Spinal cord (tissue), 10 donors: ENCODE measurements at places on chromosomes 1 and 21. TPM values are rescaled to one million over a fixed set of nuclear protein-coding genes. Genes with fewer than 3 reads are reported as not detected.

DNA sequence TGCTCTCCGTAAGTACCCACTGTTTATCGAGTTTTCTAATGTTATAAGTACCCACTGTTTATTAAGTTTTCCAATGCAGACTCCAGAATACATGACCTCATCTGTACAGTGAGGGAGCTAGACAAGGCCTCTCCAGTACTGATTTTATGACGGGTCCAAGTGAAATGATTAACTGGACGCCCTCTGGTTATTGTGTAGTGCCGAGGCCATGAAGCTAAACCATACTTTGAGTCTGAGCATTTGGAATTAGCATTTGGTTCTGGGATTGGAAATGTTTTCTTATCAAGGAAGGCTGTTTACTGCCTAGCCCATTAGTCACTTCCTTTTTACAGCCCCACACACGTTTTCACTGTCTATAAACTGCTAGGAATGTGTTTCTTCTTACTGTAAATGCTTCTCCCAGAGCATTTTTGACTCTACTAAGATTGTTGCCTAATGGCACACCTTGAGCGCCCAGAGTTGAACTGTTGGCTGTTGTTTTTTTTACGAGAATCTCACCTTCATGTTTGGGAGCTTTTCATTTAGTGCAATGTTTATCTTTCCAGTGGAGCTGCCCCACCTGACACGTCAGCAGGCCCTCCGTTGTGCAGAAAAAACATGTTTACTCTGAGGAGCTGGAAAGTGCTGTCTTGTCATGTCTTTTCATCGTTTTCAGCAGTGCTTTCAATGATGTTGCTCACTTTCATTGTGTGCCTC, 26.9 kb downstream of the SPATA46 start:
- no peak overlapping the region for H3K27ac ChIP-seq
- DNase-seq, result no peak
- H3K4me1 ChIP-seq, result peaks cover 8% of the 10 kb centered on the region
- H3K4me3 ChIP-seq, result no peak overlapping the region
- H3K36me3 ChIP-seq, result peaks cover 2% of the 10 kb centered on the region
- H3K27me3 ChIP-seq, result no peaks in the 10 kb centered on the region

DNA sequence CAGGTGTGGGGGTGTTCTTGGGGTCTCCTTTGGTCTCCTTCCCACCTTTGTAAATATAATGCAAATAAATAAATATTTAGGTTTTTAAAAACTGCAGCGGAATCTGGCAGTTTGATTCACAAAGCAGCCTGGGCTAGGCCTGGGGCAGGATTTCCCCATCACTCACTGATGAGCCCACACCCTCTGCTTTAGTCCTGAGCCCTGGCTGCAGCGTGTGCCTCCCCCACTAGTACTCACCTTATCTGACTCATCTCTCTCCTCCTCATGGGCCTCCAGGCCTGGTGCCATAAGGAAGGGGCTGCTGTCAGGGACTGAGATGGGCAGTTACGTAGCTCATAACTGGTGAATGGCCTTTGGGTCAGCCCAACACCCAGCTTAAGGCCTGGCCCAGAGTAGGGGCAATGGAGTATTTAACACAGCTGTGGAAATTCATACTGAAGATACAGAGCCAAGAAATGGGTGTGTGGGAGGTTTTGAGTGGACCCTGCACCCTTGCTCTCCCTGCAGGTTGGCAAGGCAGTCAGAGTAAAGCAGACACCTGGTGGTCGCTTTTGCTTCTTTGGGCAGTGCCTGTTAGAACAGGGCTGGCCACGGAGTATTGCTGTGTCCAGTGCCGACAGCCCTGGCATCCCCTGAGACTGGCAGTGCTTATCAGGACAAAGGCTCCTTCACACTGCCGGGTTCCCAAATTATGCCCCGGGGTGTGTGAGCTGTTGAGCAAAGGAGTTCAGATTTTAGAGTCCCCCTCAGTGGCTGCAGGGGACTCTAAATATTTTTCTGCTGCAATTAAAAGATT, 39.7 kb downstream of the AZIN2 start:
- H3K36me3 ChIP-seq, result peaks cover 21% of the 10 kb centered on the region
- H3K27me3 ChIP-seq, result no peaks in the 10 kb centered on the region
- H3K4me3 ChIP-seq, result no peak overlapping the region
- no peak for DNase-seq
- no peaks in the 10 kb centered on the region for H3K4me1 ChIP-seq

DNA sequence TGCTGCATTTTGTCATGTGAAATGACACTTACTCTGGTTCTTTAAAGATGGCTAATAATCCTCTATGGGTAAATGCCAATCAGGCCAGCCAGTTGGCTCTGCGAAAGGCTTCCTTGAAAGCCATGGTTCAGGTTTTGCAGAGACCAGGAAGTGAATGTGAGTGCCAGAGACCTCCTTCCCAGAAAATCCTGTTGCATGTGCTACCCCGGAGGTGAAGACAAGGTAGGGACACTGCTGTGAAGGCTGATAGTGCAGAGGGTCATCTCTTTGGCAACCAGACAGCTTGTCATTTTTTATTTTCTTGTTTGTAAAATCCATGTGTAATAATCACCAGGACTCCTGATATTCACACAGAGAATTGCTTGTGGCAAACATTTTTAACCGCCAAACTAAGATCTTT, 18.7 kb downstream of the LRRC8D start:
- H3K4me1 ChIP-seq, result peaks cover 23% of the 10 kb centered on the region
- no peak overlapping the region for H3K4me3 ChIP-seq
- H3K36me3 ChIP-seq, result peaks cover 6% of the 10 kb centered on the region
- no peak overlapping the region for H3K27ac ChIP-seq
- DNase-seq, result no peak

DNA sequence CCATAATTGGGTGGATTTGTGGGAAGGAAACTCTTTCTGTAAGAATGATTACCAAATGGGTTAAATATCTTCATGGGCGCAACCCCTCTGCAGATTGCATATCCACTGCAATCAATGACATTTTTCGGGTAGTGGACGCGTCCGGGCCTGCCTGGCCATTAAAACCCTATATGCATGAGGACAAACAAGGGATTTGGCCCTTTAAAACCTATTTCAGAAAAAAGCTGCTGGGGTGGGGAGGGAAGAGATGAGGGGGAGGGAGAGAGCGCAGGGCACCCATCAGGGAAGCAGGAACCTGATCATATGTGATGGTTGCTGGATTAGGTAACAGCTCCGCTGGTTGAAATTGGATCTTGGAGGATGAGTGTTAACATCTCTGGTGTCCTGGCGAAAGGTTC, 228.8 kb downstream of the PBX1 start:
- H3K36me3 ChIP-seq, result peaks cover 6% of the 10 kb centered on the region
- peaks cover 3% of the 10 kb centered on the region for H3K27me3 ChIP-seq
- DNase-seq, result no peak
- no peak overlapping the region for H3K4me3 ChIP-seq
- no peak overlapping the region for H3K27ac ChIP-seq

DNA sequence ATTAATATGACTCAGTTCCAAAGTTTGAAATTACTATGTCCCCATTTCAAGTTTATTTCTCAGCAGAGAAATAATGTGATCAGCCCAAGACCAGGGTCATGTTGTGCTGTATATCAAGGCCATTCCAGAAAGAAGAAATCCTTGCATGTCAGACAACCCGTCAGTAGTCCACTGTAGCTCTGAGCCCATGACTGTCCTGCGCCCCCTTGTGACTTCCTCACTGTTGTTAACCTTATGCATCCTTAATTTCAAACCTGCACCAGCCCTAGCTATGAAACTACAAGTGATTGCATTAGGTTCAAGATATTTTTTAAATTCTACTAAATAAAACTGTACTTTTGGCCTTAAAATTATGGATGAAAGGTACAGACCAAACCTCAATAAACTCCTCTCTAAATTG, 133.0 kb downstream of the LRRC7 start:
- no peaks in the 10 kb centered on the region for H3K27me3 ChIP-seq
- H3K4me1 ChIP-seq, result no peaks in the 10 kb centered on the region
- H3K27ac ChIP-seq, result no peak overlapping the region
- no peak for DNase-seq
- no peak overlapping the region for H3K4me3 ChIP-seq
- H3K36me3 ChIP-seq, result no peaks in the 10 kb centered on the region

DNA sequence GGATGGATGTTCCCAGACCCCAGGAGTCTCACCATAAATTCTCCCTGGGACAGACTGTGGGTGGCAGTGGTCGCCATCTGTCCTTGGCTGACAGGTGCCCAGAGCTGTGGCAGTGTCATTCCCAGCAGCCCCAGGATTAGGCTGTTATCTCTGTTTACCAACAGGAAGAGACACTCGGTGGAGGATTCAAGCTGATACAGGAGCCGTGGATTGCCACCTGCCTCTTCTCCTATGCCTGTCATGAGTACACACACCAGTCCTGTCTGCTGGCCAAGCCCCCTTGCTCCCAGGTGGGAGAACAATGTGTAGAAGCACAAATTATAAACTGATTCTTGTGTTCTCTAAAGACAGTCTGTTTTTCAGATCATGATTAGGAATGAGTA, 152.6 kb downstream of the ETS2 start:
- H3K27ac ChIP-seq, result no peak overlapping the region
- DNase-seq, result no peak
- no peaks in the 10 kb centered on the region for H3K4me1 ChIP-seq
- H3K36me3 ChIP-seq, result no peaks in the 10 kb centered on the region
- H3K27me3 ChIP-seq, result no peaks in the 10 kb centered on the region

DNA sequence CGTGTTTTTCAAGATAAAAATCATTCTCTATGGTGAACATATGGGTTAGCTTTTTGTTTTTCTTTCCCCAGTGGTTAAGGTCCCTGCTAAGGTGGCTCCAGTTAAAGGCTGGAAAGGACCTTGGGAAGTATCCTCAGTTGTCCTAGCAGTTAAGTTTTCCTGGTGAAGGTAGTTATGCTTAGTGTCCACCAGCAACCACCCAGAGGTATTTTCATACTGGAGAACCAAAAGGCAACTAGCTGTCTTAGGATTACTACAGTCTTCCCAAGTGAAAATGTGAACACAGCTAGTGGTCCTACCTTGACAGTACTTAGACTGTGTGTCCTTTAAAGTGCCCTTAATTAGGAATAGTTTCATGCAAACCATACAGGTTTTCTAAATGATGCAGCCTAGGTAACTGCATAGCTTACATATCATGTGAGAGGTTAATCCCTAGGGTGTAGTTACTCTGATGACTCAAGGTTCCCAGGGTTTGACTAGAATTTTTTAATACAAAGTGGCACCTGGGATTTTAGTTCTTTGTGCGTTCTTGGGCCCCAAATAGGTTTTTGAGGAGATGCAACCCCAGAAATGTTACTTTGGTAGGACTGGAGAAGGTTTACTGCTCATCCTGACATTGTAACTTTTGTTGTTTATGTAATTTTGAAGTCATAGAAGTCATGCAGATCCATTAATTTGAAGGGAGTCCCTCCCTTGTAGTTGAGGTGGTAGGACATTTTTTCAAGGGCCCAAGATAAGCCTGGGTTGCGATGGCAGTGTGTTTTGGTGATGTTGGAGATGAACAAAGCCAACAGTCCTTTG, 36.5 kb downstream of the YY1AP1 start:
- no peaks in the 10 kb centered on the region for H3K36me3 ChIP-seq
- H3K27ac ChIP-seq, result no peak overlapping the region
- no peak for DNase-seq
- H3K27me3 ChIP-seq, result no peaks in the 10 kb centered on the region

DNA sequence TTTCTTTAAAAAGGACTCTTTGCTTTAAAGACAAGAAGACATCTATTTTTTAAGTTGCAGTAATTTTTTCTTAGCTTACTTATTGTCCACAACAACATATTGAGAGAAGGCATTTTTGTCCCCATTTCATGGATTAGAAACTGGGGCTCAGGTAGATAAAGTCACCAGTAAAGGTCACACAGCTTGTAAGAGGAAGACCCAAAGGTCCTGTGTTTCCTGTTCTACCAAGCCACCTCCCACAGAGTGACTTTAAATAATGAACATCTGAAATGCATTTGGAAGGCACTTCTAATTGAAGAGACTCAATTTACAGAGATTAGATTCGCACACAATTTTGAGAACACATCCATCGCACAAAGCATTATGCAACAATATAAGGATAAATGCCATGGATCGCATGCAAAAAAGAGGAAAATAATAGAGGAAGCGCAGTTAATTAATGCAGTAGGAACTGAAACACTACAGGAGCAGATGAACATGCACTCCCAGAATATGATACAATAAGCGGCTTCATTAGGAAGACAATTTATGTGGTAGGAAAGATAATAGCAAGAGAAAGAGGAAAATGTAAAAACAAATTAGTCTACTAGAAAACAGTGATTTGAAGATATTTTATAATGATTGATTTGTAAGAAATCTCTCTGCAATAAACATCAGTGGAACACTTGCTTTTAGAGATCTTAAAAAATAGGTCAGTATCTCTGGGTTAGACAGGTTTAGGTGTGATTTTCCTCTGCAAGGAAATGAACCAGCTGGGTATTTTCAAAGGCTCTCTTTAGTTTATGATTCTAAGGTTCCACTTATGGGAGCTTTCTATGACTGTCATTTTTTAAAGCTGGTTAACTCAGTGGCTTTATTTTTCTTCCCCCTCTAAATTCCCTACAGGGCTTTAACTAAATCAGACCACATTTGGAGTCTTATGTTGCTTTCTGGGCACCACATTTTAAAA, 27.1 kb upstream of the CD2 start:
- no peaks in the 10 kb centered on the region for H3K27me3 ChIP-seq
- H3K36me3 ChIP-seq, result no peaks in the 10 kb centered on the region
- no peak overlapping the region for H3K27ac ChIP-seq
- H3K4me1 ChIP-seq, result no peaks in the 10 kb centered on the region
- H3K4me3 ChIP-seq, result no peak overlapping the region
- DNase-seq, result no peak

DNA sequence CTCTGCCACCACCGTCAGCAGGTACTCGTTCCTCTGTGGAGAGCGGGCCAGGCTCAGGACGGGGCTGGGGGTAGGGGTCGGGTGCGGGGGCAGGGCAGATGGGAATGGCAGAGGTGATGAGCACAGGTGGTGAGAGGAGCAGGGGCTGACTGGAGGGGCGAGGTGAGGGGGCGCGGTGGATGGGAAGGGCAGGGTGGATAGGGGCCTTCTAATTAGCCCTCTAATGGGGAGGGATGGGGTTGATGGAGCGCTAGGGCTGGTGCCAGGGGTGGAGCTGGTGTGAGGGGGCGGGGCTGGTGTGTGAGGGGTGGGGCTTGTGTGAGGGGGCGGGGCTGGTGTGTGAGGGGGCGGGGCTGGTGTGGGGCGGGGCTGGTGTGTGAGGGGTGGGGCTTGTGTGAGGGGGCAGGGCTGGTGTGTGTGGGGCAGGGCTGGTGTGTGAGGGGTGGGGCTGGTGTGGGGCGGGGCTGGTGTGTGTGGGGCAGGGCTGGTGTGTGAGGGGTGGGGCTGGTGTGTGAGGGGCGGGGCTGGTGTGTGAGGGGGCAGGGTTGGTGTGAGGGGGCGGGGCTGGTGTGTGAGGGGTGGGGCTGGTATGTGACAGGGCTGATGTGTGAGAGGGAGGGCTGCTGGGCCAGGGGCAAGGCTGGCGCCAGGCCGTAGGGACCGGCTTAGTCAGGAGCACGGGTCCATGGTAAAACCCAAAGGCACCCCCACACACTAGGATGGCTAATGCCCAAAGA, 5.9 kb downstream of the KRTAP10-1 start:
- H3K4me1 ChIP-seq, result no peaks in the 10 kb centered on the region
- H3K4me3 ChIP-seq, result no peak overlapping the region
- no peak overlapping the region for H3K27ac ChIP-seq

- no peak overlapping the region for H3K4me3 ChIP-seq
- DNase-seq, result no peak
- H3K36me3 ChIP-seq, result no peaks in the 10 kb centered on the region
These were observed 27.6 kb upstream of the ARHGAP29 start for GRCh38 chr1:94265011-94265422.

GRCh38 chr1:87888446-87888845, 559.8 kb downstream of the LMO4 start:
- no peak for DNase-seq
- H3K27ac ChIP-seq, result no peak overlapping the region
- H3K4me3 ChIP-seq, result no peak overlapping the region
- no peaks in the 10 kb centered on the region for H3K27me3 ChIP-seq
- no peaks in the 10 kb centered on the region for H3K36me3 ChIP-seq
- H3K4me1 ChIP-seq, result no peaks in the 10 kb centered on the region

Gene SH3BP5L
- 25.2 TPM for total RNA-seq

Gene CXADR
- total RNA-seq, result 81.1 TPM

Gene RHOU
- total RNA-seq, result 28.4 TPM

Gene PROK1
- 0.30 TPM for total RNA-seq

Gene UBASH3A
- total RNA-seq, result 0.06 TPM

Gene TRNP1
- 9.3 TPM for total RNA-seq
